ENCODE measurements at places on chromosomes 5 and 9.

DNA sequence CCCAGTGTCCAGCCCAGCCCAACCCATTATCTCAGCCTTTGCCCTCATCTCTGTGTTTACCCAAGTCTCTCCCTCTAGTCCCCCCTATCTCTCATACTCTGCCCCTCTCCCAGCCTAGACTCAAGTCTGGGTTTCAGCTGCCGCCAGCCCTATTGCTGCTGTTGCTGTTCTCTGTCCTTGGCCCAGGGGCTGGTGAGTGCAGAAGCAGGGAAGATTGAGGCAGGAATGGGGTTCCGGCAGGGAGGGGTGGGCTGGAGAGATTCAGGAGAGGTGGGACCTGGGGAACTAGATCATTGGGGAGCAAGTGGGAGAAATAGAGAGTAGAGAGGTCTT is 702 bp downstream of the TMEM8B start:
- DNase-seq, result no peak

GRCh38 chr9:91289244-91289643 is 72.5 kb downstream of the AUH start:
- no peak for DNase-seq

GRCh38 chr9:27362447-27363210 is 65.7 kb upstream of the EQTN start:
- DNase-seq, result no peak

DNA sequence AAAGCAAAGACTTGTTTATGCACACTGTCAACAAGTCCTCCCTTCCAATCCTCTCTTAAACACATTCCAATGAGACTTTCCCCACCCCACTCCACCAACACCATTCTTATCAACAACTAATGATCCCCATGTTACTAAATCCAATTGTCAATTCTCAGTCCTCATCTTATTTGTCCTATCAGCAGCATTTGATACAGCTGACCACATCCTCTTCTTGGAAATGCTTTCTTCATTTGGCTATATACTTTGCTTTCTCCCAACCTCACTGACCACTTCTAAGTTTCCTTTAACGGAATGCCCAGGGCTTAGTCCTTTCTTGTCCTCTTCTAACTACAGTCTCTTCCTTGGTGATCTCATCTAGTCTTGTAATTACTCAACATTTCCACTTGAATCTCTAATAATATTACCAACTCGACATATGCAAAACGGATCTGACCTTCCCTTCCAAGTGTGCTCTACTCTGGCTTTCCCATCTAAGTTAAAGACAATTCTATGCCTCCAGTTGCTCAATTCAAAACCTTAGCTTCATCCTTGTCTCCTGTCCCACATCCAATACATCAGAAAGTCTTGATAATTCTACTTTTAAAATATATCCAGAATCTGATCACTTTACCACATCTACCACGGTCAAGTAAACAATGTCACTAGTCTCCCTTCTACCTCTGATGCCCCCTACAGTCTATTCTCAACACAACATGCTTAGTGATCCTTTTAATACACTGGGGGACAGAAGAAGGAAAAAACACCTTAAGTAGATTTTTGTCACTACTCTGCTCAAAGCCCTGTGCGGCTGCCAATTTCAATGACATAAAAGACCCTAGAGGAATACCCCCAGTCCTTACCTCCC is 25.5 kb downstream of the AGTPBP1 start:
- DNase-seq, result no peak

GRCh38 chr5:68389618-68390017 is 174.1 kb downstream of the PIK3R1 start:
- DNase-seq, result no peak

DNA sequence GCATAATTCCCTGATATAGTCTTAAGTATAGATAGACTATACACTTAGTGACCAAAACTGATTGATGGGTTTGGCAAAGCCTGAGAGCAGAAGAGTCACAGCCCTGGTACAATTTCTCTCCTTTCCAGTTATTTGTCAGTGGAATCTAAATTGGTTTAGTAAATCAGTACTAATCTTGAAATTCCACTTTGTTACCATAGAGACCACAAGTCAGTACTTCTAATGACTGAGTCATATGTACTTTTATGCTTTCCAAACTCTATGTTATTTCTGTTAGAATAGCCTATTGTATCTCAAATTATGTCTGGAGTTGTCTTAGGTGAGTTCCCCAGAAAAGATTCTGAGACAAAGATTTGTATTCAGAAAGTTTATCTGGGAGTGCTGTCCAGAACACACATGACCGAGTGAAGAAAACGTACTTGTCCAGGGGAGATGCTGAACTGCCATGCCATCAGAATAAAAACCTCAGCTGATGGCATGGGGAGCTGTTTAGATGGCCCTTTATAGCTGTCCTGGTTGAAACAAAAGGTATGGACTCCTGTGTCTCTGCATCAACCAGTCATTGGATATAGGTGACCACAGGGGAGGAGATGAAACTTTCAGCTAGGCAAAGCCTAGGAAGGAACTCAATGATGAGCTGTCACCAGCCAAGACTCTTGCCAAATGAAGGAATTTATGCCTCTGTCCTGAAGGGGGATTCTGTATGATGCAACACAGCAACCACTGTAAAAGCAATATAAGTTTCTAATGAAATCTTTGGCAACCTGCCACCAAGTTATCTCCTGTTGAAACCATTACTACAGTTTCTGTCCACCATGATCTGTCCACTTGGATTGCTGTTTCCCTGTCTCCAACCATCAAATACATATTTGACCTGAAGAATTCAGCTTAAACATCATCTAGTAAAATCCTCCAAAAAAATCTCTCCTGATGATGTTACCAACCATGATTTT is 18.0 kb upstream of the SMC2 start:
- no peak for DNase-seq

- peak; percentile 90 for DNase-seq
These were observed at the start of gene CDK9 for GRCh38 chr9:127785933-127786772. Gene CDK9, plus strand, starts transcription at chr9:127786034. Its CDS starts 115 bp downstream, at chr9:127786149.

DNA sequence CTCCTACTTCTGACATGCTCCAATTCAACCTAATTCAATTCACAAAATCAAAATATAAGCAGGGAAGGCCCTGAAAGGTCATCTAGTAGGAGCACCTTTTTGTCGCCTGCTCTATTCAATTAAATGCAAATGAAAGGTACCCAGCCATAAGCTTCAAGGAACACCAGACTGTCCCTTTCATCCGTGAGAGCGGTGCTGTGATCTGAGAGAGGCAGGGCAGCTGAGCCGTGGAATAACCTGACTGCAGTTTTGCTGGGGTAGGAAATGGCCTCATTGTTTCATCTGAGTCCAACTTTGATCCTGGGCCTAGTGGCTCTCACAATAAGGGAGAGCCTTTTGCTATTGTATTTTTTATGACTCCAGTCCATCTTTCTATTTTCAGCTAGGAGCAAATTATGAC is 39.8 kb upstream of the GLRA1 start:
- DNase-seq, result no peak

DNA sequence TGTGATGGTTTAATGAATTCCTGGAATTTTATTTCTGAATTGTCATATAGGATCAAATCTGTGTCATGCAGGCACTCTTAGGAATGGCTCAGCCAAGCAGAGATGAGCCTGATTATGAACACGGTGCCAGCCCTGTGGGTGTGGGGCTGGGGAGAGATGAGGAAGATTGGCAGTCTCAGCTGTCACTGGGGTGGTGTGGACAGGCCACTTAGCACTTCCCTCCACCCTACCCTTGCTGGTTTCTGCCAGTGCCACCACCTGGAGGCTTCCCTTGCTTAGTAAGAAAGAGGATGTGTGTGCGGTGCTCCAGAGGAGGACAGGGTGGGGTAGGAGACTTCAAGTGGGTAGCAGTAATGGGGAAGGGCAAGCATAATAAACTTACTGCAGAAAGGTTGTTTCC is 226.6 kb downstream of the CD180 start:
- DNase-seq, result no peak

DNA sequence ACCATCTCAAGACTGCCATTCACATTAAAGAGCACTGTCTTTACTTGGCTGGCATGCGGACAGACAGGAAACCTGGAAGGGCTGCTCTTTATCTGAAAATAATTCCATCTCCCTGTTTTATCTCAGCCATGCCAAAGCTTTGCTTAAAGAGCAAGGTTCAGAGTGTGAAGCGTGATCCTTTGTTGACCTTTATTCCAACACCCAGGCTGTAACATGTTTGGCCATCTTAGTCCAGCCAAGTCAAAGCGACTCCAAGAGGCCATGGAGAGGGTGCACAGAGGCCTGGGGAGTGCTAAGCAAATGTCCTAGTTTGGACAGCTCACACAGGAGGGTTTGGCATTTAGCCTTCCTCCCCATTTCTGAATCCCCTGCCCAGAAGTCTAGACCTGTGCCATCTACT is 194.7 kb downstream of the PJA2 start:
- no peak for DNase-seq

GRCh38 chr5:174183701-174184100 is 138.2 kb downstream of the NSG2 start:
- no peak for DNase-seq

DNA sequence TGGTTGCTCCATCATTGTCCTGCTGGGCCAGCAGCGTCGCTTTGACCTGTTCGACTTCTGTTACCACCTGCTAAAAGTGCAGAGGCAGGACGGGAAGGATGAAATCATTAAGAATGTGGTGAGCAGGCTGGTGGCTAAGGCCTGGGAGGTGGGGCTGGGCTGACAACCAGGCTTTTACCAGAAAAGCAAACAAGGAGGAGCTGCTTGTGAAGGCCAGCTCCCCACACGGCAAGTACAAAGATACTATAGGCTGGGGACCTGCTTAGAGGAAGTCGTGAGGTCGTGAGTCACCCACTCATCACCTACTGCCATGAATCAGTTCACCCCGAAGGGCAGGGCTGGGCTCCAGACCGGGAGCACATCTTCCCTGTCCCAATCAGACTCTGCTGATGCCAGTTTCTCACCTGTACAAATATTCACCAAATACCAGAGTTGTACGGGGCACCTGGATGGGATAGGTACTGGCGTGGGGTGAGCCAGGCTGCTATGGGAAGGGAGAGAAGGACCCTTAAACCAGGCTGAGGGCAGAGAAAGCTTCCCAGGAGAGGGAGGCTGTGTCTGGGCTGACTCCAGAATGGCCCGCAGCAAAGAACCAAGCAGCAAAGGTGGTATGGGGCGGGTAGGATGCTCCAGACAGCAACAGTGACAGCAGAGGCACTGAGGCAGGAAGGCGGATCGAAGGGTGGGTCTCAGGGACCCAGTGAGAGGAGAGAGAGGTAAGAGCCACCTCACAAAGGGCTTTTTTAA is 69.3 kb upstream of the NIPAL4 start:
- peak; percentile 22 for DNase-seq

GRCh38 chr9:112861638-112862555 is 28.8 kb downstream of the SLC46A2 start:
- no peak for DNase-seq

DNA sequence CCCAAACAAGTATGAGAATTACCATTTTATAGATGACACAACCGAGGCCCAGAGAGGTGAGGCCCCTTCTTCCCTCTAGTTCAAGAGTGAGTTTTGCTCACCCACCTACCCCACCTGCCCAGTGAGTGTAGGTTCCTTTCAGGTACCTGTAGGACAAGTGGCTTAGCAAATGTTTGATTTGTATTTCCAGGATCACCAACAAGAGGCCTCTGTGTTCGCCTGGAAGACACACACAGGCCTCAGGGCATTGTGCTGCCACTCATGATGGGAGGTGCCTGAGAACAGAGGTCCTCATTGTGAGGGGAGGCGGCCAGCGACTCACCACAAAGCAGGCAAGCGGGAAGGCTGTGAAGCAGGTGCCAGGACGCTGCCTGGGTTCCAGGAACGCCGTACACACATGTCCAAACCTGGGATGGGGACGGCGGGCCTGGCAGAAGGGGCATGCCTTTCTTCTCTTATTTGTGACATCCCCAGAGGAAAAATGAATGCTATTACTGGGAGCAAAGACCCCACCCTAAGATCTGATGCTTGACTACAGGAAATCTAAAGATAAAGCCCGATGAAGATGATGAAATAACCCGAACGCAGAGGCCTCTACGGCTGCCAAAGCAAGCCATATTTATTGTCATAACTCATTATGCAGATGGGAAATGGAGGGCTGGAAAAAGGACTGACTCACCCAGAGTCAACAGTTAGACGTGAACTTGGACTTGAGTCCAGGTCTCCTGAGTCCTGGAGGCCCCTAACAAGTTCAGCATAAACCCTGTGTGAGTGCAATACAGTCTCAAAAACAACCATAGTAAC is 60.2 kb upstream of the SLC25A51 start:
- no peak for DNase-seq

GRCh38 chr9:86521322-86521721 is 167.1 kb upstream of the TUT7 start:
- DNase-seq, result no peak

DNA sequence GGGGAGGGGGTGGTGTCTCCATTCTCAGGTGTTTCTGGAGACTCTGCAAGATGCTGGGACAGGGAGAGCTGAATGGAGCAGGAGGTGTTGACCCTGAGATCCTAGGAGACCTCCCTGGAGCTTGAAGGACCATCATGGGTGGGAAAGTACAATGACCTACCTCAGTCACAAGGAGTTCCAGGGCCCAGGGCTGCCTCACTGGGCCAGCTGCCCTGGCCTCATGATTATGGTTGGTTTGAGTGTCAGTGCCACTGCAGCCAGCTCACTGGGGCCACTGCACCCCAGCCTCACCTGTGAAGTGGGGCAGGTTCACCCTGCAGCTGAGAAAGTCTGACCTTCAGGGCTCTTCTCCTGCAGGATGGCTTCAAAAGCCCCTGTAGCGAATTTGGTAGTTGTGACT is 372.5 kb downstream of the IRX2 start:
- DNase-seq, result no peak

DNA sequence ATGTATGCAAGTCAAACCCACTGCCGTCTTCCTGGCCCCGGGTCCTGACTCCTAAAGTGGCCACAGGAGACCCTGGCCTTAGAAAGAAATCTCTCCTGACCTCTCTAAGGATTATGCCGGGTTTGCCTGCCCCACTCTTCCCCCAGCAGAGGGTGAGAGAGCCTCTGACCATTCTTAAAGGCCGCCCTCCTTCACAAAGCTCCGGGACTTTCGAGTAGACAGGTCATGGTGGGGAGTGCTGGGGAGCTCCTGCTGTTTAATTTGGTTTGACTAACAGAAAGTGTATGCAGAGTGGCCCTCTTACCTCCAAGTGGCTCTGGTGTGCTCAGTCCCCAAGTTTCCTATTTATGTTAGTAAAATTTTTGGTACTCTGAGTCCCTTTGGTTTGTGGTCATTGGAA is 111.8 kb downstream of the LRRC70 start:
- DNase-seq, result no peak

GRCh38 chr9:77010527-77010926 is 8.9 kb upstream of the FOXB2 start:
- no peak for DNase-seq

DNA sequence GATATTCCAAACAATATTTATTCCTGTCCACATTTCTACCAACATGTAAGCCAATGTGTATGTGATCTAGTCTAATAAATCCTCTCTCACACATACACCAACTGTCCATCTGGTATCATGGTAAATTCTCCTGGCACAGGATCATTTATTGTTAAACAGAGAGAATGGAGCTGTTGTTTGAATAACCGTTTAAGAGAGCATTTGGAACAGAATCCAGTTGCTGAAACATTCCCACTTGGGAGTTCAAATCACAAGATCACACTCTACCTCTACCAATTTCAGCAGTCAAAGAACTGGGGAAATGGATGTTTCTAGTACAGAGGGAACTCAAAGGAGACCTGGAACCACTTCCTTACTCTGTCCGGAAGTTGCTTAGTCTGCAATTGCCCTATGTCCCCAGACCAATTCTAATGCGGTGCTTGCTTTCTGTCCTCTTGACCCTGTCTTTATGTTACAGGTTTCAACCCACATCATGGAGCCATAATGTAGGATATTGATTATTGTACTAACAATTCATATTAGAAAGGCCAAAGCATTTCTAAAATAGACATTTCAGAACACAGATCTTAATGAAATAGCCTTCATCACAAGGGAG is 488.4 kb downstream of the SEMA5A start:
- DNase-seq, result no peak

GRCh38 chr5:26757941-26758340 is 280.4 kb downstream of the CDH9 start:
- no peak for DNase-seq

Data from stimulated activated CD4-positive, alpha-beta T cell treated with anti-CD3 and anti-CD28 coated beads, TNF-alpha, amount 100 ng/mL, for 4 hours (primary cell).